Ureter (tissue), 1 donor: ENCODE measurements at places on chromosomes 12 and 14.

DNA sequence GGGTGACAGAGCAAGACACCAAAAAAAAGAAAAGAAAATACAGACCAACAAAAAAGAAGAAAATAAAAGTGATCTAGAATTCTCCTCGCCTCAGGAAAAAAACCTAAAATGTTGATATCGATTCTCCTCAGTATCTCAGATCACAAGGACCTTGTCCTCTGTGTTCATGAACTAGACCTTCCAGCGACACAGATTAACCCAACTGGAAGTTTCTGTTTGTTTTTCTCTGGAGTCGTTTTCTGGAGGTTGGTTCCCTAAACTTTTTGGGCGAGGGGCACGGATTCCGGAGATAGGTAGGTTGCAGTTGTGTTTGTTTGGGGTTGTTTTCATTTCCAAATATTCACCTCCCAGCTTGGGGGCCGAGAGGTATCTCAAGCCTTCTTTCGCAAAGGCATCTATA lies 559 bp upstream of the RFC5 start:
- DNase-seq = no peak

DNA sequence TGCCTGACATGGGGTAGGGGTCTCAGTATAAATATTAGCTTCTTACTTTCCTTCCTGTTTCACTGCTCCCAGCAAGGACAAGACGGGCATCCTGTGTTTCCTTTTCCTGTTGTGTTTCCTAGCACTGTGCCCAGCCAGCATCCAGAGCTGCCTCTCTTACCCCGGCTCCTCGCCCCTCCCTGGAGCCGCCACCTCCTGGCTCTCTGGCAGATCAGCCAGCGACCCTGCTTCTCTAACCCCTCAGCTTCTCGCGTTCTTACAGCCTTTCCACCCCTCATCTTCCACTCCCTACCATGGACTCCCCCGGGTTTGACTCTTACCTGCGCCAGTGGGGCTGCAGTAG lies 17.8 kb downstream of the HDAC7 start:
- DNase-seq = no peak

DNA sequence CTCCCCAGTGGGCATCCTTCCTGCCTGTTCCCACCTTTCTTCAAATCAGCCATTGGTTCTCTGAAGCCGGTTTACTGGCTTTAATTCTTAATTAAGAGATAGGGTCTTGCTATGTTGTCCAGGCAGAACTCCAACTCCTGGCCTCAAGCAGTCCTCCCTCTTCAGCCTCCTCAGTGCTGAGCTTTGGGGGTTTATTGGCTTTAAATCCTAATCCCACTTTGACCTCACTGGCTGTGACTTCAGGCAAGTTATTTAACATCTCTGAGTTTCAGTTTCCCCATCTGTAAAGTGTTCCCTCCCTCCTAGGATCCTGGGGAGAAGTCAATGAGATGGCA lies 2.1 kb upstream of the TRMT61A start:
- no peak for DNase-seq

DNA sequence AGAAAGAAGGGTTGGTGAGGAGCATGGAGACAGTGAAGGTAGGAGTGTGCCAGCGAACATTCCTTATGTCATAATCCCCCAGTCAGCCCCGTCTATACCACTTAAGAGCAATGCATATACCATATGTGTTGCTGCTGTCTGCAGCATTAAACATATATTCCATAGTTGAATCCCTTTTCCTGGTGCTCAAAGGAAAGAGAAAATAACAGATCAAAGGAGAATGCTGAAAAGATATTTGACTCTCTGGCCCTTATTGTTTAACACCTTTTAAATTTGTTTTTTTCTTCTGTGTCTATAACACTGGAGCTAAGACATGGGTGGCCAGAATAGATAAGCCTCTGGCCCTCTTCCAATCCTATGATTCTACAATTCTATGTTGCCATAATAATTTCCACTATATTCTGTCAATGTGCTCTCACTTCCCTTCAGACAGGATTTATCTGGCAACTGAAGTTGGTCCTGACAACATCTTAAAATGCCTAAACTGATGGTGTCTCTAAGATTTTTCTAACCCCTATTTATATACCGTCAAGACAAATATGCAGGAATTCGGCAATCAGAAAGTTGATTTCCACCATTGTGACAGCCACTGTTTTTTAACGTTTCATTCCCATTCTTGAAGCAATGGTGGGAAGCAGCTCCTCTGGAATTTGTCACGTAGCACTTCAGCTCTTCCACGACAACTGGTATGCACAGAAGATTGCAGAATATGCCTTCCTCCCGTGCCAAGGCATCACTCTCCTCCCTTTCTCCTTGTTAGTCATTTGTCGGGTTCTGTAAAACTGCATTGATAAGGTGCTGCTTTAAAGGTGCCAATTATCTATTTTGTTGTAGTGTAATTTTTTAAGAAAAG lies 204.7 kb downstream of the BCAT1 start:
- no peak for DNase-seq

DNA sequence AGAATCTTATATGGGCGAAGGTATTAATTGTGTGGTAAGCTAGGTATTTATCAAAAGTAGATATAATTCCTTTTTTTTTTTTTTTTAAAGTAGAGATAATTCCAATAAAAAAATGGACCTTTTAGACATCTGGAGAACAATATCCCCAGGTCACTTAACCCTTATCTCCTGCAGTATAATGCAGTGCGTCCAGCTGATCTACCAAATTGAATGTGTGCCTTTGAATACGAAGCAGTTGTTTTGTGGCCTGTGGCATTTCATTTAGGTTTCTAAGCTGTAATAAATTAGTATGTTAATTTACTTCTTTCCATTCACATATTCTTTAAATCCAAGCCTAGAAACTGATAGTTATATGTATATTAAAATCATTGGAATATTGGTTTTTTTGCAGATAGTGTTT lies 3.1 kb downstream of the FUT8 start:
- no peak for DNase-seq

GRCh38 chr14:61510736-61511557 lies 184.4 kb upstream of the HIF1A start:
- DNase-seq = no peak

GRCh38 chr12:122836027-122836921 lies 1.0 kb downstream of the HIP1R start:
- DNase-seq = no peak

DNA sequence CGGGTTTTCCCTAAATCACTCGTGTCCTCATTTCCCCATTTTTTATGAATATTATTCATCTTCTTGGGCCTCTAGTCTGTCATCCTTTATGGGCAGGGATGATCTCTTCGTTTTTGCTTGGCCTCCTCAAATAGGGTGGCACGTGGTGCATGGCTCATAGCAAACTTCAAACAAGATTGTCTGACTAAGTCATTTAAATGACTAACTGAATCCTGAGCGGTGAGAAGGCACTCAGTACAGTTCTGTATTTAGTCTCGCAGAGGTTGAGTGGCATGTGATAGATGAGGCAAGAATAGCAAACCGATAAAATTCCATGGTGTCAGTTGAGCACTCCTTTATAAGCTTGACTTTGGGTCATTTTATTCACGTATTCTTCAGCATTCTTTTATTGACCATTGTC lies 5.7 kb upstream of the JDP2 start:
- no peak for DNase-seq
